Stimulated activated CD4-positive, alpha-beta T cell treated with anti-CD3 and anti-CD28 coated beads, Interleukin-1b, Interleukin-23, amount 100 ng/mL, for 48 hours (primary cell): ENCODE measurements at places on chromosomes 2 and 18.
A peak's percentile ranks its signal among the peaks of the same experiment; 100 is the strongest.

DNA sequence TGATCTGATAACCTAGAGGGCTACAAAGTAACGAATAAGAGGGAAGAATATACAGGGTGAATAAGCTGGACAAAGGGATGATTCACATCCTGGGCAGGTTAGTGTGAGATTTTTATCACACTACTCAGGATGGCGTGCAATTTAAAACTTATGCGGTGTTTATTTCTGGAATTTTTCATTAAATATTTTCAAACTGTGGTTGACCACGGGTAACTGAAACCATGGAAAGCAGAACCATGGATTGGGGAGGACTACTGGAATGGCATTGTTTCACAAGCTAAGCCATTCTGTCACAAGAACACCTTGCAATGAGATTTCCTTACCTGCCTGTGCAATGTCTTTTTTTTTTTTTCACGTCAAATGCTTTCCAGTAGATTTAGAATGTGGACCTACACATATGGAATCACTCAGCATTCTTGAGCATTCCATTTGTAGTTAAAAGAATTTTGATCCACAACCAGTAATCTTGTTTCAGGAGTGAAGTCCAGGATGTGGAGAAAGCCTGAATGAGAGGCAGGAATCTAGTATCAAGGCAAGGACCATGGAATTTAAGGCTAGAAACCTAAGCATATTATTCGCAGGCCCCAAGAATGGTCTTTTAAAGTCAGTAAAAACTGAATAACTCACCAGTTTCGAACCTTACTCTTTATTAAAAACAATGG, 8.0 kb upstream of the CDK15 start:
- DNase-seq = no peak

DNA sequence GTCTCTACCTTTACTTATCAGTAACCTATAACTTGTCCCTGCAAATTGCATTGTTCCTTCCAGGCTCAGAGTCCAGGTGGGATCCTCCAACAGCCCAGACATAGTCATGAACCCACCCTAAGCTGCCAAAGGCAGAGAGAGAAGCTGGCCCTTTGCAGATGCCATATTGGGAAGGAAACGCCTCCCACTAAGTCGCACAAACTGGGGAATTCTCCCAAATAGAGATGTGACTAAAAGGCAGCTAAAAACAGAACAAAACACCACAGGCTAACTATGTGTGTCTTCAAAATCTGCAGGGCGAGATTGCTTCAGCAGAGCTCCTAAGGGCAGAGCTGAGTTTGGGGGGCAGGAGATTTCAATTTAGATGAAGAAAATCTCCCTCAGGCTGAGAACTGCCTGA, 38.5 kb upstream of the SIGLEC15 start:
- no peak for DNase-seq

- DNase-seq = peak; percentile 16
Measured at GRCh38 chr2:181037922-181038321, 57.5 kb downstream of the UBE2E3 start.

DNA sequence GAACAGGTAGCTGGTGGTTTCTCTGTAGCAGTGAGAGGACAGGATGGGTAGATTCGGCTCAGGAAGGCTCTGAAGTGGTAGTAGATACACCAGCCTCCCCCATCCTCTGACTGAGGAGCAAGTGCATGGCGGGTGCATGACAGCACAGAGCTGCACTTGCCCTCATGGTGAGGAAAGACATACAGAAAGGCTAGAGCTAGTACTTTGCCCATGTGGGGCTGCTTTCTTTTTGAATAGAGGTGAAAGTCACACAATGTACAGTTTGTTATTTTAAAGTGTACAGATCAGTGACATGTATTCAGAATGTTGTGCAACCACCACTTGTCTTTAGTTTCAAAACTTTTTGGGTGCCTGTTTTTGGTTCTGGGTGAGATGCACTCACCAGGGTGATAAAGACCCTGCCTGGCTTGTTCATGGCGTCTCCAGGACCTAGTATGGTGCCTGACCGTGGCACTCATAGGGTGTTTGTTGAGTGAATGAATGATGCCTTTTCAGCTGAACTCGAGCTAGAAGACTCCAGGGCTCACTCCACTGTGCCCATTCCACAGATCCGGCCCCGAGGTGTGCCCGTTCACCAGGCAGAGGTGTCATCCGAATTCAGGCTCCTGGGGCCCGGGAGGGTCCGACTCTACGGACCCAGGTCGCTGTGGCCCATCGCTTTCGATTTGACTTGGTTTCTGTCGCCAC, 421 bp upstream of the VAMP5 start:
- DNase-seq = no peak

DNA sequence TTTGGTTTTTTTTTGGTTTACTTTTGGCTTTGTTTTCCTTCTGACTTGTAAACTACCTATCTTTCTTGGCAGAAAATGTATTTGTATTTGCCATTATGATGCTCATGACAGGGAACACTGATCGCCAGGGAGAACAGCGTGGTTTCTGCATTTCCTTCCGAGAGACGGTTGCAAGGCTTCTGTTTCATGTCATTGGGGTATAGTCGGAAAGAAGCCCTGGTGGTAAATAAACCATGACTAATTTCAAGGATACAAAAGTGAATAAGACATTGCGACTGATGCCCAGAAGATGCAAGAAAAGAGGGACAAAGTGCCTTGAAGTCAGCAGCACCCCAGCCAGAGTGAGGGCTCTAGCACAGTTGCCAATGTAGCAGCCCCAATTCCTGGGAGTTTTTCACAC, 4.2 kb upstream of the CAPN14 start:
- DNase-seq = no peak

DNA sequence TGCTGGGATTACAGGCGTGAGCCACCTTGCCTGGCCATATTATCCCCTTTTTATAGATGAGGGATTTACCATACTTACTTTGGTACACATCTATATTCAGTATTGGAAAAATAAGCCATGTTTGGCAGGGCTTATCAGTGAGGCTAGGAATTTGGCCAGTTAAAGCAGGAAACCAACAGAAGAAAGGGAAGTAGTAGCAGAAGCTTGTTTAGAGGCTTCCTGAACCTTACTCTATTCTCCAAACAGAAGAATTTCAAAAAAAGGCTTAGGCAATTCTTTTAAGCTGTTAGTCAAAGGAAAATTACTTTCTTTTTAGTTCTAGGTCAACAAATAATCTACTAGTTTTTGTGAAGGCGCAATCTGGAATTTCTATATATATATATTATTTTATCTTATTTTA, 3.2 kb upstream of the GLS start:
- DNase-seq = no peak

- no peak for DNase-seq
Measured at GRCh38 chr18:34495506-34495905, 214.6 kb upstream of the DTNA start.

DNA sequence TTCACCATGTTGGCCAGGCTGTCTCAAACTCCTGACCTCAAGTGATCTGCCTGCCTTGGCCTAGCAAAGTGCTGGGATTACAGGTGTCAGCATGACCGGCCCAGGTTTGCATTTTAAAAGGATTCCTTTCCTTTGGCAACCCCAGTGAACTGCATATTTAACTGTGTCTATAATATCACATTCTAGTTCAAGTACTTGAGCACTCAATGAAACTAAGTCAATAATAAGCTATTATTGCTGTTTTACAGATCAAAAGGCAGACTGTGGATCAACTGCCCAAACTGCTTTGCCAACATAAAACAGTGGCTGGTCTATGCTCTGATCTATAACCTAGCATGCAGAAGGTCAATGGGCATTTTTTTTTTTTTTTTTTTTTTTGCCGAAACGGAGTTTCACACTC, 144.5 kb downstream of the USP34 start:
- DNase-seq = no peak

GRCh38 chr2:120287183-120288015, 34.7 kb downstream of the RALB start:
- peak; percentile 55 for DNase-seq

GRCh38 chr2:162506706-162507105, 162.8 kb downstream of the GCA start:
- no peak for DNase-seq

- no peak for DNase-seq
Measured at GRCh38 chr2:127675331-127676261, at the start of gene LIMS2. LIMS2 (minus strand) TSS chr2:127675530; CDS start chr2:127675024, 506 bp downstream.

GRCh38 chr18:21762181-21762772, 21.7 kb downstream of the MIB1 start:
- DNase-seq = no peak

DNA sequence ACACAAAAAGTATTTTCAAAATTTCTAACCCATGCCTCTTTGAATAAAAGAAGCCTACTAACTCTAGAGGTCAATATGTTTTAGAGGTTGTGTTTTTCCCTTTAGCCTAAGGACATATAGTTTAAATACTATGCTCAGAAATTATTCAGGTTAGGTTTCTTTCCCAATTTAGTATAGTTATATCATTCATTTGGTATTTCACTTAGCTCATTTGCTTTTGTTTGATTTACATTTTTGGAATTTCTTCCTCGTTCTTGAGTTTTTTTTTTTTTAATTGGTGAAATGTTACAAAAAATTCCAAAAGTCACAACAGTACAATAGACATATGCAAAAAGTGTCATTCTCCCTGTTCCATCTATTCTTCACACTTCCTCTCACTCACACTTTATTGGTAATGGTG, 371.3 kb upstream of the TNP1 start:
- no peak for DNase-seq

GRCh38 chr2:119282996-119283511, 59.4 kb downstream of the STEAP3 start:
- no peak for DNase-seq

- no peak for DNase-seq
Measured at GRCh38 chr2:241188361-241189092, at the start of gene ANO7. ANO7 (plus strand) TSS chr2:241188677; CDS start chr2:241190064, 1,387 bp downstream.

GRCh38 chr2:100852447-100852846, 32.5 kb downstream of the NPAS2 start:
- DNase-seq = no peak

GRCh38 chr18:51897884-51898283, 442.1 kb upstream of the DCC start:
- DNase-seq = no peak

- no peak for DNase-seq
Measured at GRCh38 chr2:43075811-43076585, 150.4 kb downstream of the ZFP36L2 start.

DNA sequence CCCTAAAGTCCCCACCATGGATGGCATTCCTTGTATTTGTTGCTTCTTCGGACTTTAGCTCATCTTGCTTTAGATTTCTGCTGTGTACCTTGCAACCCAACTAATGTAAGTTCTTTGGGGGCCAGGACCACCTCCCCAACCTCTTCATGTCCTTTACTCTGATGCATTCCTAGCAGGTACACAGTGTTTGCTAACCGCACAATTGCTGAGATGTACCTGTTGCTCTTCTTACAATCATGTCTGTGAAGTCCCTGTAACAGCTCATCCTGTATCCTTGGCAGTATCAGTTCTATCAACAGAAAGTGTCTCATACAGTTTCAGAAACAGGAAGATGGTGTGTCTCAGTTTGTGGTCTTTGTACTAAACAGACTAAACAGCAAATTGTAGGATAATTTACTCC, 24.1 kb downstream of the ST8SIA3 start:
- DNase-seq = no peak

DNA sequence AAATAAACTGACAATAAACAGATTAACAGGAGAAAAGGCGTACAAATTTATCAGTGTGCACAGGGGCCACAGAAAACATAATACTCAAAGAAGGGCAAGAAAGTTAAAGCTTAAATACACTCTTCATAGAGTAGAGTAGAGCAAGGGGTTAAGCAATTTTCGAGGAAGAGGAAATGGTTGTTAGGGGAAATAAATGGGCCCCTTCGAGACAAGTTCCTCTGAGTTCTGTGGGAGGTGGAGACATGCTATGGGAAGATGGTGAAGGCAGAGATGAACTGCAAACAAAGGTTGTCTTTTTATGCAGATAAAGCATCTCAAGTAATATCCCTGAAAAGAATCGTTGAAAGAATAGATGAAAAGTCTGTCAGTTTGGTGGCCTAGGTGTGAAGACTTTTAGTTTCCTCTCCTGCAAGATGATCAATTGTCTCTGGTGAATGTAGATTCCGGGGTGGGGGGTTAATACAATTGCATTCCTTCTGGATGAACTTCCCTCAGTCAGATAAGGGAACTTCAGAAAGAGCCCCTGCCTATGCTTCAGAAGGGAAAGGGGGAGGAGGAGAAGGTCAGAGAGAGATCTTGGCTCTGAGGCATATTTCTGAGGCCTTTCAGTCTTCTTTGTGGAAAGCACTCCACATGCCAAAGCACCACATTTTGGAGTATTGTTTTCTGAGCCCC, 127.0 kb downstream of the METTL4 start:
- DNase-seq = no peak

DNA sequence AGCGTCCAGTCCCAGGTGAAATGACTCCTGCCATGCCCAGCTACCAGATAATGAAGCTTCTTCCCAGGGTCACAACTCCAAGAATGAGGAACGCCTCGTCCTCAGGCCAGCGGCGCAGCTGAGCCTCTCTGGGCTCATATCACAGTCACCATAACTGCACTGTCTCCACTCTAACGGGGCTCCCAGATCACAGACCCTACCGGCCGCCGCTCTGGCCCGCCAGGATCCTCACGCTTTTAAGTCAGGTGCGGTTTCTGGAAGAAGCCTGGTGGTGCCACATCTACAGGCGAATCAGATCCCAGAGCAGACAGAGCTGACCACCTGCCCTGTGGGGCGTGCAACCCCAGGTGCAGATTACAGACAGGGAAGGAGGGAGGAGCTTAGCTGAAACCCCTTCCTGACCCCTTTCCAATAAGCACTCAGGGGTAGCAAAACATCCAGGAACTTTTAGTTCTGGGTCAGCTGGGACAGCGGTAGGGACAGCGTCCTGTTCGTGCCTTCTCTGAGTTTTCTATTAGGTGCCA, 3.7 kb upstream of the ACKR3 start:
- DNase-seq = no peak

- DNase-seq = peak; percentile 2
Measured at GRCh38 chr2:86584151-86584913, 21.1 kb upstream of the CHMP3 start.

- no peak for DNase-seq
Measured at GRCh38 chr2:216687646-216688045, 7.7 kb downstream of the IGFBP5 start.

DNA sequence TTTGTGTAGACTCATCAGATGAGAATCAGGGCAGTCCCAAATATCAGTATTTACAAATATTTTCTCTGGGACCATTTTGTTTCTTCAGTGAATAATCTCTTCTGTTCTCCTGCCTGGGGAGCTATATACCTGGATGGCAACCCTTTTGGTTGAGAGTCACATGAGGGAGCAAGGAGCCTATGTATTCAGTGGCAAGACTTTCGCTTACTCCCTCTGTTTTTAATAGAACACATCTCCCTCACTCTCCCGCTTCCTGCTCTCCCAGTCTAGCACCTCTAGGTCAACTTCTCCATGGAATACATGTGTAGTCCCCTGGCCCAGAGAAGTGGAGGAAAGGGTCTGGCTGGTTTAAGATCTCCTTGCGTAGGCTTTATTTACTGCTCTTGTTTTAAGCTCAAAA, 600.3 kb downstream of the CCDC85A start:
- no peak for DNase-seq

DNA sequence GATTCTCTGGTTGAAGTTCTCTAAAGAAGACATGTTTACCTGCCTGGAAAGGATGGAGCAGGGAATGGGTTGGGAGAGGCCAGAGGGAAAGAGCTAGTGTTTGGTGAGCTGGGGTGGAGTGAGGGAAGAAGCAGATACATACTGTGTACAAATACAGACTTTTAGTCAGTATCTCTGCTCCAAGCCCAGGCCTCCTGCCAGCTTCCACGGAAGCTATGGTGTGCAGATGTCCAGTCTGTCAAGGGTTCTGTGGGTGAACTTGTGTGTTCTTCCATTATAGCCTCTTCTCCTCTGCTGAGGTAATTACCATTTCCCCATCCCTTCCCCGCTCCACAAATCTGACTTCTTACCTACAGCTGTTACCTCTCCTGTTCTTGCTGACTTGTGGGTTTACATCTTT, 208.6 kb downstream of the HRH4 start:
- no peak for DNase-seq
